Tibial nerve (tissue), 4 donors: ENCODE measurements at places on chromosomes 5 and 9.

DNA sequence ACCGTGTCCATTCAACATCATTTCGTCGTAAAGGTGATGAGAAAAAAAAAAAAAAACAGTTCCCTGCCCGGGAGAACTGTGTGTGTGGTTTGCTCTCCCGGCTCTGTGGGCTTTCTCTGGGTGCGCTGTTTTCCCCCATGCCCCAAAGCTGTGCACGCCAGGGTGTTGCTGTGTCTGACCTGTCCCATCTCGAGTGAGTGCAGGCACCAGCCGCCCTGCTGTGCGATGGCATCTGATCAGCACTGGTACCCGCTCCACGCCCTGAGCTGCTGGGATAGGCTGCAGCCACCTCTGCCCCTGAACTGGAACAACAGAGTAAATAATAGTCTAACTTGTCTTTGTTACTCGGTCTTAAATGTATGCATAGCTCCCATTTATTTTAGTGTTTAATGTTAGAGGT lies 33.3 kb downstream of the CEP72 start:
- no peak for DNase-seq

DNA sequence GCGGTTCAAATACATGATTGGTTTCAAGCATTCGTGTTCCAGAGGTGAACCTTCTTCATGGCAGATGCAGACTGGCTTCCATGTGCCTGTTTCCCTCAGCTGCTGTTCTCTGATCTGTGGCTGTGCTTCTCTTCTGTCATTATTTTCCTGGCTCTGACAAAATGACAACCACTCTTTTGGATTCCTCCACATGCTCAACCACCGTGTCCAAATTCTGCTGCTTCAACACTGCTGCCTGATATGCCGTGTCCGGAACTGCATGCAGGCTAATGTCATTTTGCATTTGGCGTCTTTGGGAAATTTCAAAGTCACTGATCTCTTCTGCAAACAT lies 368.7 kb upstream of the ZNF608 start:
- no peak for DNase-seq

DNA sequence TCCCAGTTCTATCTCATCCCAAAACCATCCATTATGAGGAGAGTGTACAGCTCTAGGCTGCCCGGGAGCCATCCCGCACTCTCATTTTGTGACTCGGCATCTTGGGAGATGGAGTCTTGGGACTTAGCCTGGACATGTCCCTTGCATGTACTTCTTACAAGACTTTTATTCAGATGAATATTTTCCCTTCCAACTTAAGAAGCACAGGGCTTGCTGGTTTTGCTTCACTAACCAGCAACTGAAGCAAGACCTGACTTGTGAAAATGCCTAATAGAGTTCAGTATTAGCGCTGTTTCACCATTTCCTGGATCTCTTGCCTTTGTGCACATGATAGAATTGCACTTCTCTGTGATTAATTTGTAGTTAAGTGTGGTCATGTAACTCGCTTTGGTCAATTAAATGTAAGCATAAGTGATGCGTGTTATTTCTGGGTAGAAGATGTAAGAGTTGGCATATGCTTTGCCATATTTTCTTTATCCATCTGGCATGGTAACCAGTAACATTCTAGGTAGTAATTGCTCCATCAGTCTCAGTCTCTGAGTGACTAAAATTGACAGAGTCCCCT lies 55.8 kb downstream of the PDCD1LG2 start:
- DNase-seq: no peak

- no peak for DNase-seq
Observed at GRCh38 chr9:23542438-23542837, 283.6 kb downstream of the ELAVL2 start.

DNA sequence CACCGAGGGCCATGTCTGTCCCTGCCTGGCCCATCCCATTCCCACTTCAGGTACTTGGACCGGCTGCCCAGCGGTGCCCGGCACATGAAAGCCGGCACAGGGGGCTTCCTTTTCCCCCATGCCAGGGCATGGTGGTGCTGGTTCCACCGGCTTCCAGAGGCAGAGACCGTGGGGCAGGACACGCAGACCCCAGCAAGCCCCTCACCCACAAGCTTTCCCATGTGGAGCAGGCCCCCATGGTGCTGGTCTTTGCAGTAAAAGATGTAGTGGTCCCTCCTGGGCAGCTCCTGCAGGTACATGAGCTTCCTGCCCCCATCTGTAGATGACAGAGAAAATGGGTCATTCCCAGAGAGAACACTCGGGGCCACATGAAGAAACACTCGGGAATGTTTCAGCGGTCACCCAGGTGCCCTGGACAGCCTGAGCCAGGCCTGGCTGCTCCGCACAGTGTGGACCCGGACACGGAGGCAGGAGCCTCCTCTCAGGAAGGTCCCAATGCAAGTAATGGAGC lies 2.0 kb downstream of the OBP2B start:
- DNase-seq: no peak

DNA sequence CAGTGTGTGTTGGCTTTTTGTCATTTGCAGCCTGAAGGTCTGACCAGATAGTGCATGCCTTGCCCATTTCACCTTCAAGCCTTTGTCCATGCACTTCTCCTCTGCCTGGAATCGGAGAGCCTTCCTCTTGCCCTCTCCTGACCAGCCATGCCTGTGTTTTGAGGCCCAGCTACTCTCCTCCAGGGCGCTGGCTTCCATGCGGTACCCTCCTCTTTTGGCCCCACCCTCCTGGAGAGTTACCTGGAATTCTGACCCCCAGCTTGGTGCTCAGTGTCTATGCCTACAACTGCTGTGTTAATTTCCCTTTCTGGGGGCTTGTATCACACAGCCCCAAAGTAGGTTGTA lies 52.5 kb downstream of the CXXC5 start:
- no peak for DNase-seq

GRCh38 chr5:145805819-145806218 lies 29.3 kb downstream of the PRELID2 start:
- DNase-seq: no peak

DNA sequence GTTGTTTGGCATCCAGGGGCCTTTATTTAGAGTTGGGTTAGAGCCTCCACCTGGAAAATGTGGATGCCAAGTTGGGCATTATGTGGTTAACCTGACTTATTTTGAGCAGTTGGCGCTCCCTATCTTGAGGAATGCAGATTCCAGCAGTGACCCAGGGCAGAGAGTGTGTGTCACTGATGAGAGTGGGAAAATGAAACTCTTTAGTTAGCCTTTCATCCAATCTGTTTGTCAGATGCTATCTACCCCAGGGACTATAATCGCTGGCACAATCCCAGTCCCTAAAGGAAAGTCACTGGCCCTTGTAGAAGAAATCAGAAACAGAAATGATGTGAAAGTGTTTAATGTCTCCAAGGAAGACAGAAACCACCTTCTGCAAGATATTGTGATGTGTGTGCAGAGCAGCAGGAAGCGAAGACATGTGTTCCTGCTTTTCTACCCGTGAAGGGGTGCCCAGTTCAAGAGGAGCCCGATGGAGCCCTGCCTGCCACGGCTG lies 10.2 kb upstream of the STING1 start:
- DNase-seq: no peak

DNA sequence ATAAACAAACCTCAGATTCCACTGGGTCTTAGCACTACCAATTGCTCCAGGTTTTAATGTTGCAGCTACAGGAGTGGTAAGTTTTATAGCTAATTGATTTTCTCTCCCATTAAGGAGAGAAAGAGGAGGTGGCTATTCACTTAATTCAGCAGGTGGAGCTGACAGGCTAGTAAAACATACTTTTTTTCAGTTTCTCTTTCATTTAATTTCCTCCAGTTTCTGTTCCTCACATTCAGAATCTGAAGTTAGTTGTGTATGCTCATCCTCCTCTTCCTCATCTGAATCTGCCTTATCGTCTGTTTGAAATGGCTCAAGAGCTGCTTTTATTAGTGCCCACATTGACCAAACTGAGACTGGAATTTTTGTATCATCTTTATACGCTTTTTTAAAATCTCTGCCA lies 98.0 kb downstream of the PLPPR1 start:
- DNase-seq: no peak

DNA sequence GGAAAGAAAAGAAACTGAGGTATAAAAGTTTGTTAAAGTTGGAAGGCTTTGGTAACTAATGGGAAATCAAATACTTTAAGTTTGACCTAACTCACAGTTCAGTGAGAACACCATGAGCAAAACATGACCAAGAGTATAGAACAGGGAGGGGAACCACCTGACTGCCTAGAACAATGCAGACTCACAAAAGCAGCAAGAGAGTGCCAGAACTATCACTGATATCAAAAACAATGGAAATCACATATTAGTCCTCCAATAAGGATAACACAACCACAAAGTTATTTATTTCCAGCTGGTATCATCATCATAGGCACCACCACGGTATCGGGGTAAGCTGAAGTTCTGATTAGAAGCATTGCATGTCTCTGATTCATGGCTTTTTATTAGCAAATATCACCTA lies 77.5 kb downstream of the TRPM6 start:
- DNase-seq: no peak

DNA sequence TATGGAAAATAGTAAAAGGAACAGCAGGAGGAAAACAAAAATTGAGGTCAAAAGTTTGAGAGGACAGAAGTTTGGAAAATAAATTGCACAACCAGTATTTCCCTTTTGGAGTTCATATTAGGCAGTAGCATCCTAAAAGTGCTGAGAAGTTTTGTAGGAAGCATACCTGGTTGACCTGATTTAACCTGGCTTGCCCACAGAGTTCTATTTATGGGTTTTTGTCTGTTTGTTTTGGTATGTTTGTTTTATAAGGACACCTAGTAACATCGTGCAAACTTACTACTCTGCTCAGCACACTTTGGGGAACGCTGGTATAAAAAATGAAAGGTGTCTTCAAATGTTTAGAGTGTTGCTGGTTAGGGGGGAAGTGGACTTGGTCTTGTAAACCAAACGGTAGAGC lies 15.1 kb downstream of the ADRB2 start:
- DNase-seq: no peak

GRCh38 chr9:112487008-112487798 lies 576 bp downstream of the KIAA1958 start:
- DNase-seq: no peak

DNA sequence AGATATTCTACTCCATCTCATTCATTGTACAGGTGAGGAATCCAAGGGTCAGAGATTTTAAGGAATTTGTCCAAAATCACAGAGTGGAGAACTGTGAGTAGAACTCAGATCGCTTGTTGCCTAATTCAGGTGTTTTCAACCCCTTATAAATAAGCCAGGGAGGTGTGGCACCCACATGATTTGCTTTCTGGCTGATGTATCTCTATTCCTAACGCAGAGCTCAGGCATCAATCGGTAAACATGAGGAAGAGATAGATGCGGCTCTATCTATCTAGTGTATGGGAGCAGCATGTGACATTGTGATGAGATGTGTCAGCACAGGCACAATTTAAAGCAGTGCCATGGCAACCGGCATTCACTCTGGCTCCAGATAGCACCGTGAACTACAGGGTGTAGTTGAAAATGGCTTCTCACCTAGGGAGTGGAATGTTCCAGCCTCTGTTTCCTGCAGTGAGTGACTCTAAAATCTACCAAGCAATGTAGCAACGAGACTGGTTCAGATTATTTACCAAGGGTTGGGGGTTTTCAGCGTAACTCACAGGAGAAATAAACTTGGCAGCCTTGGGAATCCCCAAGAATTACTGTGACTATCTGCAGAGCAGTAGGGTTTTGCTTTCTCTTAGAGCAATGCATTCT lies 53.4 kb upstream of the SUB1 start:
- DNase-seq: no peak

DNA sequence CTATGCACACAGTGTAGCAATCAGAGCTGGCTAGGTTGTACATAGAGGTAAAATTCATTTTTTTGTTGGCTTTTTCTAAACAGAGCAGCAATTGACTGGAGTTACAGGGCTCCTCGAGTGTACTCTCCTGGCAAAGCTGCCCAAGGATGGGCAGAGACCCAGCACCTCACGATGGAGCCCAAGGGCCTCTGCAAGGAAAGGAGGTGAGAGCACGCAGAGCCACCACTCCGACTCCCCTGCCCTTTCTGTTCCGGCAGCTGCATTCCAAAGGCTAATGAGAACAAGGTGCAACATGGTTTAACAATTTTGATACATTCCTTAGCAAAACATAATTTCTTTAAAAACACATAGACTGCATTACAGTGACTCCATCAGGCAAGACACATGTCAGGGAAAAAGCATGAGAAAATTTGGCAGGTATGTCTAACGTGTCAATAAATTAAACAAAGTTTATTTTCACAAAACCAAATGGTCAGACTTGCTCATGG lies 47.5 kb downstream of the SAXO1 start:
- no peak for DNase-seq

DNA sequence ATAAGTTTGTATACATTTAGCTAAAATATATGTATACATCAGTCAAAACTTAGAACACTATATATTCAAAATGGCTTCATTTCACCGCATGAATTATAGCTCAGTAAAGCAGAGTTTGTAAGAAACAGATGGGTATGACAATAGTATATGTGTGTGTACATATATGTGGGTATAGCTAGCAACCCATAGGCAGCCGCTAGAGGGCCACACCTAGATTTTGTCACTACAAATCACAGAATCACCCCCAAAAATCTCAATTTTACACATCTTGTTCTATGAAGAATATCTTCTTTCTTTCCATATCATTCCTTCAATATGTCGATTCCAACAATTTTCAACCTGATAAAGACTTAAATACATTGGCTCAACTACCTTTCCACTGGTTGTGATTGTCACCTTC lies 357.8 kb upstream of the CCNG1 start:
- no peak for DNase-seq
